Small intestine (tissue), 16 donors: ENCODE measurements at places on chromosomes 3 and 15.

DNA sequence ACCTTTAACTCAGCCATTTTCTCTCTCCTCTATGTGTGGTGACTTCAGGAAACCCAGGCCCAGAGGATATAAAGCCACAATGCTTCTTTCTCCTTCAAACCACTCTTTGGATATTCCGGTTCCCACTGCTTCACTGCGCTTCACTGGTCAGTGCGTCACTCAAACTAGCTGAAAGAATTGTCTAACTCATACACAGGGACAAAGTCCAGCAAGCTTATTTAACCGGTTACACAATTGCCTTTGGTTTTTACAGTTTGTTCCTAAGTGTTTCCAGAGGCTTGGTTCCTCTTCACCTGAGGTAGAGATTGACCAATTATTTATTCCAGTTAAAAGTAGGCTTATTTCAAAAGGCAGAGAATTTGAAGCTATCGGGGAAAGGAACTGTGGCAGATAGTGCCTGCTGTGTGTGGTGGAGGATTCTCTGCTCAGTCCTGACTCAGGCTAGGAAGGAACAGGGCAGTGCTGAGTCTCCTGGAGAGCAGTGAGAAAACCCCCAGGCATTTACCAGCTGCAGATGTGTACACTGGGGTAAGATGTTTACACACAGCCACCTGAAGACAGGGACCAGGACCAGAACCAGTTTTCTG lies at the start of gene HGD:
Gene HGD, minus strand, starts transcription at position 145 of the 587 bp plus-strand sequence. Its CDS starts 128 bp downstream, at position 17.
- no peaks in the 10 kb centered on the region for H3K27me3 ChIP-seq
- peaks cover 1% of the 10 kb centered on the region for H3K36me3 ChIP-seq
- DNase-seq, result peak; percentile 90
- H3K27ac ChIP-seq, result peak within 1 kb of the TSS; percentile 81
- peaks cover 2% of the 10 kb centered on the region for H3K4me1 ChIP-seq

DNA sequence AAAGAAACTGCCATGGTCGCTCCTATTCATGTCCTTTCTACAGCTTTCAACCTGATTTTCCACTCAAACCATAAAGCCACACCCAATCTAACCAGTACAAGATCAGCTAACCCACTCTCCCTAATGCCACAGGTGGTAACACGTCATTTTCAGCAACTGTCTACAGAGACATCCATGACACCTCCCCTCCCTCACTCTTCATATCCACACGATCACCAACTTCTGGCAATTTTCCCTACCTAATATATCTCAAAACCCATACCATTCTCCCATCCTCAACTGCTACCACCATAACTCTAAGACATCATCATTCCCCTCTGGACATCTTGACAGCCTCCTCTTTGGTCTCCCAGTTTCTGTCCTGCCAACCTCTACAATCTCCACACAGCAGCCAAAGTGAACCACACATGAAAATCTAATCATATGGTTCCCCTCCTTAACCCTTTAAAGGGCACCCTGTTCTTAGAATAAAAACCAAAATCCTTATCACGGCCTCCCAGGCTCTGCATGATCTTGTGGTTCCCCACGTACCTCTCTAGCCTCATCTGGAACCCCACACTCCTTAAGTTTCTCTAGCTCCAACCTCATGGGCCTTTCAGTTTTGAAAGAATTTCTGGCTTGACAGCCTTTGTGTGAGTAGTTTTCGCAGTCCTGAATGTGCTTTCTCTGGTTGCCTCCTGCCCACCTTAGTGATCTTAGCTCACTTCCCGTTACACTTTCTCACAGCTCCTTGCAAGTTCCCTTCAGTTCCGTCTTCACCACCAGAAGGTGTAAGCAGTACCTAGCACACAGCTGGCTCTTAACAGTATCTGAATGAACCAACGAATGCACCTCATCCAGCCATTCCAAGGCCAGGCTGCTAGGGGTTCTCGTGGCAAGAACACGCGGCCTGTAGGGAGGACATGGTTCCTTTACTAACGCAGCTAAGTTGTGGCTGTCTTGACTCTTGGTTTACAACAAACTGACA lies 33.4 kb downstream of the SPINK8 start:
- H3K4me3 ChIP-seq, result no peak overlapping the region
- H3K36me3 ChIP-seq, result peaks cover 8% of the 10 kb centered on the region
- no peaks in the 10 kb centered on the region for H3K27me3 ChIP-seq
- no peak overlapping the region for H3K27ac ChIP-seq

GRCh38 chr15:43518197-43518761 lies 871 bp downstream of the MAP1A start:
- H3K27me3 ChIP-seq, result no peaks in the 10 kb centered on the region
- H3K27ac ChIP-seq, result no peak overlapping the region
- DNase-seq, result peak; percentile 58
- no peaks in the 10 kb centered on the region for H3K4me1 ChIP-seq

- DNase-seq, result peak; percentile 48
- no peaks in the 10 kb centered on the region for H3K4me1 ChIP-seq
- no peaks in the 10 kb centered on the region for H3K27me3 ChIP-seq
- no peaks in the 10 kb centered on the region for H3K36me3 ChIP-seq
These were observed 10.8 kb upstream of the MFSD1 start for GRCh38 chr3:158790901-158791589.

GRCh38 chr3:12316253-12316652 lies 27.4 kb downstream of the PPARG start:
- no peaks in the 10 kb centered on the region for H3K27me3 ChIP-seq
- H3K4me1 ChIP-seq, result no peaks in the 10 kb centered on the region
- no peak overlapping the region for H3K27ac ChIP-seq
- no peak overlapping the region for H3K4me3 ChIP-seq
- no peaks in the 10 kb centered on the region for H3K36me3 ChIP-seq

- H3K27ac ChIP-seq, result peak overlapping the region; percentile 31
- peaks cover 3% of the 10 kb centered on the region for H3K4me1 ChIP-seq
- DNase-seq, result peak; percentile 85
- H3K36me3 ChIP-seq, result no peaks in the 10 kb centered on the region
- no peaks in the 10 kb centered on the region for H3K27me3 ChIP-seq
- H3K4me3 ChIP-seq, result no peak overlapping the region
These were observed 175.3 kb upstream of the HES1 start for GRCh38 chr3:193960487-193961274.

DNA sequence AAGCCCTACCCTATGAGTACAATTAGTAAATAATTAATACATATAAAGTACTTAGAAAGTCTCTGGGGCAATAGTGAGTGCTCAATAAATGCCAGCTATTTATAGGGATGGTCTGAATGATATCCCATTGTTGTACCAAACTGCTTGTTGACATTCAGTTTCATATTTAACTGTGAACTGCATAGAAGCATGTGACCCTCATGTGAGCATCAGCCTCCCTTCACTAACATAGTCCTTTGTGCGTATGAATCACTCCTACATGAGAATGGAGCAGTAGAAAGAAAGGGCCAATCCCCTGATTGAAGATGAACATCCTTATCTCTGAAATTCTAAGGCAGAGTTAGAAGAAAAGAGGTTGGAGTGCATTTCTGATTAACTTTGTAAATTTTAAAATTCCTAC lies 68.7 kb upstream of the ATP10A start:
- H3K36me3 ChIP-seq, result no peaks in the 10 kb centered on the region
- H3K4me3 ChIP-seq, result no peak overlapping the region
- no peaks in the 10 kb centered on the region for H3K27me3 ChIP-seq
- no peaks in the 10 kb centered on the region for H3K4me1 ChIP-seq
- H3K27ac ChIP-seq, result no peak overlapping the region

GRCh38 chr15:48006031-48006511 lies 114.7 kb upstream of the SLC24A5 start:
- H3K27me3 ChIP-seq, result no peaks in the 10 kb centered on the region
- no peaks in the 10 kb centered on the region for H3K36me3 ChIP-seq
- no peak overlapping the region for H3K27ac ChIP-seq
- H3K4me1 ChIP-seq, result no peaks in the 10 kb centered on the region

DNA sequence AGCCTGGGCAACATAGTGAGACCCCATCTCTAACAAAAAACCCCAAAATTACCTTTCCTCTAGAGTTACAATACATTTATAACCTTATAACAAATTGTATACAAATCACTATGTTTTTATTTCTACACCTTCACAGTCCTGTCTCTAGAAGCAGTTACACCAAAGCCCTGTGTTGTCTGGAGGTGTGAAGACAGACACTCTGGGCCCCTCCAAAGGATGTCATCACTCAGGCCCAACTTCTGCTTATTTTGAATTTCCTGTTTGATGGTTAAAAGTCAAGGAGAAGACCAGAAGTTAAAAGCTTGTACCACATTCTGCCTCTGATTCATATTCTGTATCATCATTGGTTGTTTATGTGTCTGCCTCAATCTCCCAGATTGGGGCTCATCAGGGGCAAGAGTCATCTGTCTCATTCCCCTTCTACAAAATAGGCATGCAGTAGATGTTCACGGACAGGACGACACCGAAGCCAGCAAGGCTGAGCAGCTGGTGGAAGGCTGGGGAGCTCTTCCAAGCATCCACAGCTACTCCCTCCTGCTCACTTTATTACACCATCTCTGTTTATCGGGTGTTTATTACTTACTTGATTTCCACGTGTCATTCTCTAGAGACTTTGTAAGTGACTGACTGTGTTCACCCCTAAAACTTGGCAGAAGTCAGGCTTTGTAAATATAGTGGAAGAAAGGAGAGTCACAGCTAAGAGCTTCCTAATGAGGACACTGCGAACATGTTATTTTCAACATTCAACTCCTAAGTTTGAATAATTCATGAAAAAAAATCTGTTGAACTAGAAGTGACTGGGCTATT lies 136.8 kb upstream of the ANKRD28 start:
- H3K27ac ChIP-seq, result no peak overlapping the region
- no peak for DNase-seq
- no peaks in the 10 kb centered on the region for H3K36me3 ChIP-seq
- H3K4me3 ChIP-seq, result no peak overlapping the region
- no peaks in the 10 kb centered on the region for H3K4me1 ChIP-seq
- H3K27me3 ChIP-seq, result no peaks in the 10 kb centered on the region

DNA sequence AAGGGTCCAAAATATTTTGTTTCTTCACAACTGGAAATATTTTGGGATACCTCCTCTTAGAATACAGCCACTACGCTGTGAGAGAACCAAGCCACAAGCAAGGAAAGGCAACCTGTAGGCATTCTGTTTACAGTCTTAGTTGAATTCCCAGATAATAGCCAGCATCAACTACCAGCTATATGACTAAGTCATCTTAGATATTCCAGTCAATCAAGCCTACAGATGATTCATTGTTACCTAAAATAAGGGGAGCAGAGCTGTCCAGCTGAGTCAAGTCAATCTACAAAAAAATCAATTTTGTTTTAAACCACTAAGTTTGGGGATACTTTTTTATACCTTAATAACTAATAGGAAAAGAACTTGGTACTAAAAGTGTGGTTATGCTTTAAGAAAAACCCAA lies 526.4 kb upstream of the DPPA4 start:
- H3K4me1 ChIP-seq, result no peaks in the 10 kb centered on the region
- H3K4me3 ChIP-seq, result no peak overlapping the region
- H3K27me3 ChIP-seq, result no peaks in the 10 kb centered on the region
- DNase-seq, result no peak
- H3K27ac ChIP-seq, result no peak overlapping the region

DNA sequence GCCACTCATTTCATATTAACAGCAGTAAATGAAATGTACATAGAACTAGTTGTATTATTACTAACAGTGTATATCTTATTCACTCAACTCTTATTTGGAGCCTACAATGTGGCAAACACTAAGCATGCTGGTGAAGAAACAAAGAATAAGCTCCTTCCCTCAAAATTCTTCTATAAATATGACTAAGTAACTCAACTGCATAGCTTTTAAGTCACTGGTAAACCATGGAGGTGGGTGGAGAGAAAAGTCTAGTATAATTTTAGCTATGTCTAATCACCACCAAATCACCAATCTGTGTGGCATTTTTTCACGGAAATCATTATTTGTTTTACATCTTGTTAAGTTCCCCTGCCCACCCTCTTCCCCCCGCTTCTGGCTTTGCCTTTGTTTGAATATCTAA lies 17.5 kb downstream of the COPS2 start:
- H3K4me1 ChIP-seq, result no peaks in the 10 kb centered on the region
- H3K4me3 ChIP-seq, result no peak overlapping the region
- H3K36me3 ChIP-seq, result peaks cover 2% of the 10 kb centered on the region
- no peak overlapping the region for H3K27ac ChIP-seq
- H3K27me3 ChIP-seq, result no peaks in the 10 kb centered on the region

GRCh38 chr3:82100378-82100777 lies 338.9 kb upstream of the GBE1 start:
- H3K4me1 ChIP-seq, result no peaks in the 10 kb centered on the region
- no peaks in the 10 kb centered on the region for H3K27me3 ChIP-seq
- DNase-seq, result no peak
- H3K4me3 ChIP-seq, result no peak overlapping the region
- H3K27ac ChIP-seq, result no peak overlapping the region

- DNase-seq, result no peak
- no peaks in the 10 kb centered on the region for H3K27me3 ChIP-seq
- no peaks in the 10 kb centered on the region for H3K4me1 ChIP-seq
- no peak overlapping the region for H3K4me3 ChIP-seq
- H3K27ac ChIP-seq, result no peak overlapping the region
- H3K36me3 ChIP-seq, result no peaks in the 10 kb centered on the region
These were observed 129.1 kb downstream of the NTRK3 start for GRCh38 chr15:88127432-88127790.

- no peaks in the 10 kb centered on the region for H3K36me3 ChIP-seq
- H3K4me1 ChIP-seq, result peaks cover 10% of the 10 kb centered on the region
- H3K27me3 ChIP-seq, result no peaks in the 10 kb centered on the region
- H3K27ac ChIP-seq, result no peak overlapping the region
- H3K4me3 ChIP-seq, result no peak overlapping the region
- DNase-seq, result no peak
These were observed 278.7 kb downstream of the ERC2 start for GRCh38 chr3:56189536-56189935.

- no peak for DNase-seq
- H3K27ac ChIP-seq, result no peak overlapping the region
- peaks cover 3% of the 10 kb centered on the region for H3K4me1 ChIP-seq
- no peaks in the 10 kb centered on the region for H3K27me3 ChIP-seq
These were observed 47.3 kb upstream of the PHLDB2 start for GRCh38 chr3:111811811-111812210.

DNA sequence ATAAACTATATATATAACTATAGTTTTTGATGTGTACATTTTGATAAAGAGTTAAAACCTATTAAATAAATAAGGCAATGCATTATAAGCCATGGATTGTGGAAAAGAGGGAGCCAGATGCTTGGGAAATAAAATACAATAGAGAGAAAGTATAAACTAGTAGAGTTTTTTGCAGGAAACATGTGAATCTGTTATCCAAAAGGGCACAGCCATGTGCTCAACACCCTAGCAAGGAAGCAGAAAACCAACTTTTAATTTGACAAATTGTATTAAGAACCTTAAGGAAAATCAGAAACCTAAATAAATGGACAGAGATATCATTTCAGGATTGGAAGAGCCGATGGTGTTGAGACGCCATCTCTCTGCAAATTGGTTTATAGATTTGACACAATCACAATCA lies 63.5 kb downstream of the ITGB5 start:
- H3K27me3 ChIP-seq, result no peaks in the 10 kb centered on the region
- no peaks in the 10 kb centered on the region for H3K36me3 ChIP-seq
- H3K27ac ChIP-seq, result no peak overlapping the region
- H3K4me1 ChIP-seq, result peaks cover 12% of the 10 kb centered on the region
- no peak overlapping the region for H3K4me3 ChIP-seq

- peaks cover under 1% of the 10 kb centered on the region for H3K4me1 ChIP-seq
- H3K27me3 ChIP-seq, result no peaks in the 10 kb centered on the region
- H3K27ac ChIP-seq, result no peak overlapping the region
- no peak overlapping the region for H3K4me3 ChIP-seq
These were observed 4.8 kb downstream of the GPR15 start for GRCh38 chr3:98536456-98537017.
